ENCODE measurements at places on chromosomes 11 and 22.
A peak's percentile ranks its signal among the peaks of the same experiment; 100 is the strongest.

- no peak for DNase-seq
These were observed 153.6 kb downstream of the RCN1 start for GRCh38 chr11:32244453-32244852.

DNA sequence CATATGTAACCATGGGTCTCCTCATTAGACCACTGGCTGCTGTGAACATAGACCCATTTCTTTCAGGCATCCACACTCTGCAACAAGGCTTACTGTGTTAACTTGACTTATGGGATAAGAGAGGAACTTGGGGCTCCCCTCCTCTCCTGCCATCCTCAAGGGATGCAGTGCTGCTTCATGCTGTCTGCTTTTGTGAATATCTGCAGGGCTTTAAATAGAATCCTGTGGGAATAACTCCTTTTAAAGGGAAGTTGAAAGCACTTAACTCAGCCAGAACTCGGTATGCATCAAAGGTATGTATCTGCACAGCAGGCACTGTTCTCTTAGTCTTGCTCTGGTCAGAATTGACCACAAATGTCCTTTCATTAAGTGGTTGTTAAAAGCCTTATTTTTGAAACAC, 222.5 kb upstream of the KIRREL3 start:
- DNase-seq: no peak

DNA sequence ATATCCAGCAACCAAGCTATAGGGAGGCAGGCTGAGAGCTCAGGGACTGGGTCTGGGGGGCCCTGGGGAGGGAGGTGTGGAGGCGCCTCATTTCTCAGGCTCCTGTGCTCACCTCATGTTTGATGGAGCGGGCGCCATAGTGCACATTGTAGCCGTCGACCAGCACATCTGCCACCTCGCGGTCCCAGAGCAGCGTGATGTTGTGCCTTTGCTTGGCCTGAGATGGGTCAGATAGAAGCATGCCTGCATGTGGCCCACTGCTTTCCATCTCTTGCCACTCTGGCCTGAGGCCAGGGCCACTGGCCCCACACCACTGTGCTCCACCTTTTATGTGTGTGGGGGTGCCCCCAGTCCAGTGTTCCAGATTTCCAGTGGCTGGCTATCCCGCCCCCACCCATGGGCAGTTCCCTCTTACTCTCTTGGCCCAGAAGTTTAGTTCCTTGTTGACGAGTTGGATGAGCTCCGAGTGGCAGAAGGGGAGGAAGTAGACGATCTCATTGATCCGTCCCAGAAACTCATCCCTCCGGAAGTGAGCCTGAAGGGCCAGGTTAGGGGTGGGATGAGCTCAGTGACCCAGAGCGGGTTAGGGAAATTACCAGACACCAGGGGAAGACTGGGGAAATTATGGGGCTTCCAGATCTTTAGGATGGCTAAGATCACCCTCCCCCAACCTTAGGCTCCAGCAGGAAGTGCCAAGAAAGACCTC, 50.1 kb upstream of the PHOX2A start:
- no peak for DNase-seq

GRCh38 chr22:46450931-46451561, 86.4 kb downstream of the CELSR1 start:
- no peak for DNase-seq

DNA sequence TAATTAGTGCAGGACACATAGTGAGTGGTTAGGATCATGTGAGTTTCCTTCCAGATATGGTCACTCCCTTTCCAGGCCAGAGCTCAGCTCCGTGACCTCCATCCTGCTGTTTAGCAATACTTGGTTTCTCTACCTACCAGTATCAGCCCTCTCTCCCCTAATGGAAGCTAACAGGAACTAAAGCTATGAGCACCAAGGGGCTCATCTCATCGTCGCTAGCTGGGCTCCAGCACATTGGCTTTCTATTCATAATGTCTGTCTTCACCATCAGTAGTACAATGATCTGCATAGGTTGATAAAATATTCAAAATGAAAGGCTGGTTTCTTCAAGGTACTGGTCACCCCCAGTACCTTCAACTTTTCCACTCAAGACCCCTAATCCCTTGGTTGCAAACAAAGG, 2.4 kb upstream of the GALNT18 start:
- DNase-seq: no peak

- DNase-seq: peak; percentile 56
These were observed 4.4 kb downstream of the OR8B3 start for GRCh38 chr11:124394408-124394807.

GRCh38 chr11:130890039-130890745, 26.1 kb downstream of the SNX19 start:
- no peak for DNase-seq

DNA sequence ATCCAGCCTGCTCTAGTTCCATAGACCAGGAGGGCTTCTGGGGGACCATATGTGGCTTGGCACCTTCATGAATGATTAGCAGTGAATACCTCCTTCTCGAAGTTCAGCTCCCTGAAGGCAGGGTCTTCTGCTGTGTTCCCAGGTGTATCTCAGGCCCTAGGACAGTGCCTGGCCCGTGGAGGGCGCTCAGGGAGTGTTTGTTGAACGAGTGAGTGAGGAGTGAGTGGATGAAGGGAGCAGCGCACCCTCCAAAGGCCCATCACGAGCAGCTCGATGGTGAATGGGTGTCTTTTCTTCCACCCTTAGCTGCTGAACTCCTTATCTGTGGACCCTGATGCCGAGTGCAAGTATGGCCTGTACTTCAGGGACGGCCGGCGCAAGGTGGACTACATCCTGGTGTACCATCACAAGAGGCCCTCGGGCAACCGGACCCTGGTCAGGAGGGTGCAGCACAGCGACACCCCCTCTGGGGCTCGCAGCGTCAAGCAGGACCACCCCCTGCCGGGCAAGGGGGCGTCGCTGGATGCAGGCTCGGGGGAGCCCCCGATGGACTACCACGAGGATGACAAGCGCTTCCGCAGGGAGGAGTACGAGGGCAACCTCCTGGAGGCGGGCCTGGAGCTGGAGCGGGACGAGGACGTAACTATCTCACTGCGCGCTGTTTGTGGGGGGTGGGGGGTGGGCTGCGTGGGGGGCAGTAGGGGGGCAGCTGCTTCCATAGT, 9.5 kb downstream of the ANO1 start:
- DNase-seq: peak; percentile 26

DNA sequence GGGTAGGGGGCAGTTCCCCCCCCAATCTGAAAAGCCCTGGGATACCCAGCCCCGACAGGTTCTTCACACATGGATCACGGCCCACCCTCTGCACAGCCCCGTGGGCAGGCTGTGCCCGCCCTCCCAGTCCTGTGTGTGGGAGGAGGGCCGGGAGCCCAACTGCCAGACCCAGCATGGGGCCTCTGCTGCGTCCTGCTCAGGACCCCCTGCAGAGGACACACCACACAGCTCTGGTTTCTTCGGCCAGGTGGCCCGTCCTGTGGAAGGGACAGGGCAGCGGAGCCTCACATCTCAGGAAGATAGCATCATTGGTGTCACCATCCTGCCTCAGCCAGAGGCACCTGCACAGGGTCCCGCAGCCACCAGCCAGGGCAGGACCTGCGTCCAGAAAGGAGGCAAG, 396.0 kb downstream of the TBC1D22A start:
- DNase-seq: peak; percentile 40

All from A673 (cell line).